Renal cortical epithelial cell (primary cell): ENCODE measurements at places on chromosomes 16 and 17. TPM values are rescaled to one million over a fixed set of nuclear protein-coding genes. Genes with fewer than 3 reads are reported as not detected.

- no peak for DNase-seq
Measured at GRCh38 chr16:18797746-18798145, 3.6 kb downstream of the ARL6IP1 start.

GRCh38 chr17:924711-925475 lies 54.7 kb downstream of the NXN start:
- DNase-seq: no peak

GRCh38 chr16:84540194-84540593 lies 35.7 kb upstream of the MEAK7 start:
- DNase-seq: no peak

The ZG16 gene
- total RNA-seq: not detected in 2 replicates
